ENCODE measurements at places on chromosomes 2 and 18.

- DNase-seq, result no peak
These were observed 108.0 kb downstream of the CDH19 start for GRCh38 chr18:66495844-66496243.

- no peak for DNase-seq
These were observed 36.2 kb downstream of the MAL start for GRCh38 chr2:95061601-95062183.

DNA sequence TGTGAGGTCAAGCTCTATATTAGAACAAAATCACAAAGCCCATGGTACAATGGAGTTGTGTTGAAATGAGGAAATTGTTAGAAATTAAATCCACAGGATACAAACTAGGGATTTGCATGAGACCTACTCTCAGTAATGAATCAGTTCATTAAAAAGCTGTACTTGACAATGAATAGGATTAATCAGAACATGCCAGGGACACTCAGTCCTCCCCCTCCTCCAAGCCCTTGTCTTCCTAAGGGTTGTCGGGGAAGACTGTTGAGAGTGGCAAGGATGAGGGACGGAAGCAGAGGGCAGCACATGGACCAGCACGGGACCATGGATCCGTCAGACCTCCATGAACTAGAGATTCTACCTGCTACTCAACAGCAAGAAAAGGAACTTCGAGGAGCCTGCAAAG lies 39.8 kb downstream of the SPRED2 start:
- DNase-seq, result no peak

DNA sequence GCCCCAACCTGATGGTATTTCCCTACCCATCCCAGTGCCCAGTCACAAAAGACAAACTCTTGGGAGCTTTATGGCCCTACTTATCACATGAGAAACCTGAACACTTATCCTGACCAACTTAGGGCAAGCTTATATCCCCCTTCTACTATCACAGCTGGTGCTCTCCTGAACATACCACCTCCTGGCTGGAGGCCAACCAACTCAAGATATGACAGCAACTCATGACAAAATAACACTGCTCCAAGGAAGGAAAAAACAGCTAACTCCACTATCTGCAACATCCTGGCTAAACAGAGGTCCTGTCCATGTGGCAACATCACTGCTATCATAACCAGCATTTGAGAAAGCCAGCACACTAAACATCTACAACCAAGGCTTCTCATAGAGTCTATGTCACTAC lies 20.9 kb upstream of the CLASP1 start:
- DNase-seq, result no peak

- DNase-seq, result no peak
These were observed 172.8 kb downstream of the RNF144A start for GRCh38 chr2:7089898-7090510.

DNA sequence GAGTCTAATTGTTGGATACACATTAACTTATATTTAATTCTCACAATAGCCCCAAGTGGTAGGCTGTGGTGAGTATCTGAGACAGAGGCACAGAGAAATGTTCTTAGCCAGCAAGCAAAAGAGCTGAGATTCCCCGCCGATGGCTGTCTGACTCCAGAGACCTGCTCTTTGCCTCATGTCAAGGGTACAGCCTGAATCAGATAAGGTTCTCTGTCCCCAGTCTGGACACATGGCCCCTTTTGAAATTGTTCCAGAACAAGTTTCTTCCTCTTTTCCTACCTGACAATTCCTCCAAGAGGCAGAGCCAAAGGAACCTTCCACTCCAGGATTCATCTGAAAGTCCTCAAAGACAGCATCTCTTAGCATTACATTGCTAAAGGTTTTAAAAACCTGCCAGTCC lies 512.9 kb upstream of the TNP1 start:
- no peak for DNase-seq

DNA sequence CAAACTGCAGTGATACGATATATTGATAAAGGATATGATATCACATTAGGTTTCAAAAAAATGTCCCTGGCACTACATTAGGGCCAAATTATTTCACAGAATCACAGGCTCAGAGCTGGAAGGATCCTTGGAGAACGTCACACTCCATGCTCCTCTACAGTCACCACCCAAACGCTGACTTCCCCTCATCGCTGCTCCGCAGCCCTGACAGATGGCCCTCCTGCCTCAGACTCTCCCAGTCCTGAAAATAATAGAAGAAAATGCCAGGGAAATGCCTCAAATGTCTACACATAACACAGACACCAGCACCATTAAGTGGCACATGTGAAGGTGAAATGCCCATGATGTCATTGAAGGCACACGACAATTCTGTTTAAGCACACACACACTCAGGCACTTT lies 72.0 kb downstream of the ZNF521 start:
- no peak for DNase-seq

DNA sequence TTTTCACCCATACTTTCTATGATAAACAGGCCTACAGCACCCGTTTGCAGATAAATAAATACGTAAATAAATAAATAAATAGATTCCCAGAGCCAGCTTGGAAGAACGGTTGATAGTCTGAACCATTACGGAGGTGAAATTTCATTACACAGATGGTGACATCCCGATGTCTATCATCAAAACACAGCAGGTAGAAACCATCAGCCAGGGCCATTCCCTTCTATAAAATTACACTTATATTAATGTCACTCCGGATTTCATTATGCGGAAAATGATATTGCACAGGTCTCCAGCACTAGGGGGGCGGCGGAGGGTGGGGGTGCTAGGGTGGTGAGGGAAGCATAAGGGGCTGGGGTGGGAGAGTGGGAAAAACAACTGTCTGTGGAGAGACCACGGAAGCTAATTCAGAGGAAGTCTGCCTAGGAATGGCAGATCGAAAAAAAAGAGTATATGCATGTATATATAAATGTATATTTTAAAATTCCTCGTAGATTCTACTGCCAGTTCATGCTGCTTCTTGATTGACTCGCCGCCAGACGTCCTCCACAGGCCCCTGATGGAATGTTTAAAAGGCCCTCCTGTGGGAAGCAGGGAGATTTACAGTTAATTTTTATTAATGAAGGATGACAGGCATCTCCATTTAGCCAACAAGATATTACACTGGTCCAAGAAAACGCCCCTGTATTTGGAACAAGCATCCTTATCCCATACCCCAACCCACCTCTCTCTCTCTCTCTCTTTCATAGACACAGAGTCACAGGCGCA lies 1906.0 kb upstream of the PIK3C3 start:
- DNase-seq, result no peak

DNA sequence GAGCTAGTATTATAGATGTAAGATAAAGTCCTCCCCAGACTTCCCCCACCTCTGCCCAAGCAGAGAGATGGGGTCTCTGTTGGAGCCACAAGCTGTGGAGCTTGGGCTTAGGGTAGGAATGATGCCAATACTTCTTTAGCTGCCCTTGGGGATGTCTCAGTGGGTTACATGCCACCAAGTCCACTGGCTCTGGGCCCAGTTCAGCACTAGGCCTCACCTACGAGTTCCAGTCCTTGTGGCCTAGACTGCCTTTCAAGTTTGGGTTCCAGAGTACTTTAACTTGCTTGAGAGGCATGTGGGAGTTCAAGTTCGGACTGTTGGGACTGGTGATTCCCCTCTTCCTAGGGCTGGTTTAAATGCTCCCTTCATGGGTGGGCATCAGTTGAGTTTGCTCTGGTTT lies 272.4 kb downstream of the PTPRM start:
- no peak for DNase-seq

DNA sequence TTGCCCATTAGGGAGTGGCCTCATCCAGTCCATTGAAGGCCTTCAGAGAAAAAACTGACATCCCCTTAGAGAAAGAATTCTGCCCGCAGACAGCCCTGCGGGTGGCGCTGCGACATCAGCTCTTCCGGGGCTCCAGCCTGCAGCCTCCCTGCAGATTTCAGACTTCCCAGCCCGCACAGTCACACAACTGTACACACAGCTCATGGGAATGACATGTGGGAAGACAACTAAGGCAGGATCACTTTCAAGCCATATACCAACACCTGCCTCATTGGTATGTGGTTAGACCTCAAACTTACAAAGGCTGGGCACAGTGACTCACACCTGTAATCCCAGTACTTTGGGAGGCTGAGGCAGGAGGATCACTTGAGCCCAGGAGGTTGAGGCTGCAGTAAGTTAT lies 24.8 kb upstream of the TUBB6 start:
- no peak for DNase-seq

- no peak for DNase-seq
These were observed 259.3 kb downstream of the ZNF407 start for GRCh38 chr18:74856928-74857327.

GRCh38 chr2:233178994-233179847 lies 72.3 kb upstream of the ATG16L1 start:
- no peak for DNase-seq

DNA sequence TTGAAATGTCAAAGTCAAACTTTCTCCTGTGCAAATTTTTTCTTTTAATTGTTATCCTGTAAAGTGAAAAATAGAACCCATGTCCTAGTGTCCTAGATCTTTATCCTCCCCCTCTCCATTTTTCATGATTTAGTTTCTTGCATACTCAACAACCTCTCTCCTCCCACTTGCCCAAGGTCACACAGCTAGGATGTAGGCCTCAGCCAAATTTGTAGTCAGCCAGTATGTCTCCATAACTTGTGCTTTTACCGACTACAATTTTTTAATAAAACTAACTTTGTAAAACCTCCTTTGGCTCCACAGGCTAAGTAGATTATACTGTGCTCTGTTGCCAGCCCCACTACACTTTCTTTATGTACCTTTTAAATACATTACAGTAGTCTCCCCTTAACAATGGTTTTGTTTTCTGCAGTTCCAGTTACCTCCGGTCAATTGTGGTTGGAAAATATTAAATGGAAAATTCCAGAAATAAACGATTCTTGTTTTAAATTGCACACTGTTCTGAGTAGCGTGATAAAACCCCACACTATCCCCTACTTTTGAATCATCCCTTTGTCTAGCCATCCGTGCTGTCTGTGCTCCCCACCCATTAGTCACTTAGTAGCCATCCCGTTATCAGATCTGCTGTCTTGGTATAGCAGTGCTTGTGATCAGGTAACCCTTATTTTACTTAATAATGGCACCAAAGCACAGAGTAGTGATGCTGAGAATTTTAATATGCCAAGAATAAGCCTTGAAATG lies 22.8 kb downstream of the GULP1 start:
- no peak for DNase-seq

DNA sequence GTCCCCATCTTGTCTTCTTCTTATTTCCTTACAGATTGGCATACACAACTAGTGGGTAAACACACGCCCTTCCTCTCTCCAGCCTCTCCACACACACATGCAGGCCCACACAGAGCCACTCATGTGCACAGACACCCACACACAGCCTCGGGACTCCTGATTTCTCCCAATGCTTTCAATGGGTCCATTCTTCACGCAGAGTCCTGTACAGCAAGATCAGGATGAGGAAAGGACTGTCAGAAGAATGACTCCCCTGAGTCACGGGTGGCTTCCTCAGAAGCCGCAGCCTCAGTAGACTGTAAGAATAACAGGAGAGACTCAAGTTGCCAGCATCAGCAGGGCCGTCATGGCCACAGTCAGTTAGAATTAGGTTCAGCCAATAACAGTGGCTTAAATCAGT lies 109.1 kb upstream of the GLI2 start:
- no peak for DNase-seq

DNA sequence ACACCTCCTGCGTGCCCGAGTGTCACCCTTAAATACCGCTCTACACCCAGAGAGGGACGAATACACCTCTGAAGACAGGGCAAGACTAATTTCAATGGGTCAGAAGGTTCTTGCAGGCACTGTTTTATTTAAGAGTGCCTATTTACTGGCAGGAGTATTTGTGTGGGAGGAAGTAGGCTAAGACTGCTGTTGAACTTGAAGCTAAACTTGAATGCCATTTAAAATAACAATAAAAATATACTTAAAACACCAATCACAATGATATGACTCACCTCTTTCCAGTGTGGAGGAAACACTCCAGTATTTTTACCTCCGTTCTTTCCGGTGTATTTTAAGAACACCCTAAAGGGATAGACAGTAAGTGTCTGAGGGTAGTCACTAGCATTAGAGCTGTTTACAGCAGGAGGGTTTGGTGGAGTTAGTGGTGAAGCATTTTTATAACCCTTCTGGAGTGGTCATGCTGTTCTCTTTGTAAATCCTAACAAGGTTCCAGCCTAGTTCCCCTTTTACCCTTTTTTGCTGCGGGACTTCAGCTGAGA lies 9.6 kb upstream of the HOXD1 start:
- DNase-seq, result no peak

- DNase-seq, result peak; percentile 18
These were observed 760.0 kb downstream of the EPHA4 start for GRCh38 chr2:220811952-220812570.

DNA sequence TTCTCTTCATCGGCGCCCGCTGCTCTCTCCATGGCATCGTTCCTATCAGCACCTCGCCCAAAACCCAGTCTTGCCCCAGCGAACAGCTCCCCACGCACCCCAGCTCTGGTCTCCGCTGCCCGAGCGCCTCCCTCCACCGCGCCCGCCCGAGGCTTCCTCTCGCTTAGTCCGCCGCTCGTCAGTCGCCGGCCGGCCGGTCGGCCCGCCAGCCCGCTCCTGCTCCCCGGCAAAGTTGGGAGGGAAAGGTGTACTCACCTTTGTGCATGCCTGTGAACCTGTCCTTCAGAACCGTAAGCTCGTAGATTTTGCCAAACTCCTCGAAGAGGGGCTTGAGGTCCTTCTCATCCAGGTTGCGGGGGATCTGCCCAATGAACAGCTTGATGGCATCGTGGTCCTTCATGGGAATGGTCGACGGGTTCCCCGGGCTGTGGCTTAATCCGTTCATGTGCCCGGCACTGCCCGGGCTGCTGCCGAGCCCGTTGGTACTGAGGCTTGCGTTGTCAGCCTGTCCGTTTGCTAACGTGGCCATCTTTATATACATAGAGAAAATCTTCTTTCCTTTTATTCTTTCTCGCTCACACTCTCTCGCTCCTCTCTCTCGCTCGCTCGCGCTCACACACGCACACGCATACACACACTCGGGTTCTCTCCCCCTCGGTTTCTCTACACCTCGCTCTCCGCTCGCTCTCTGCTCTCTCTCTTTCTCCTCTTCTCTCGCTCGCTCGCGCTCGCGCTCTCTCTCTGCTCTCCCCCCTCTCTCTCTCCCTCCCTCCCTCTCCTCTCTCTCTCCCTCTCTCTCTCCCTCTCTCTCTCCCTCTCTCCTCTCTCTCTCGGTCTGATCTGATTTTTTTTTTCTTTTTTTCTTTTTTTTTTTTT lies at the start of gene CELF4:
TSS of gene CELF4 (minus strand) at position 698 of the 876 bp plus-strand sequence.
- no peak for DNase-seq

- no peak for DNase-seq
These were observed 42.0 kb downstream of the TMEM182 start for GRCh38 chr2:102803897-102804217.

GRCh38 chr2:85611217-85611704 lies 605 bp downstream of the C2orf68 start:
- DNase-seq, result no peak

DNA sequence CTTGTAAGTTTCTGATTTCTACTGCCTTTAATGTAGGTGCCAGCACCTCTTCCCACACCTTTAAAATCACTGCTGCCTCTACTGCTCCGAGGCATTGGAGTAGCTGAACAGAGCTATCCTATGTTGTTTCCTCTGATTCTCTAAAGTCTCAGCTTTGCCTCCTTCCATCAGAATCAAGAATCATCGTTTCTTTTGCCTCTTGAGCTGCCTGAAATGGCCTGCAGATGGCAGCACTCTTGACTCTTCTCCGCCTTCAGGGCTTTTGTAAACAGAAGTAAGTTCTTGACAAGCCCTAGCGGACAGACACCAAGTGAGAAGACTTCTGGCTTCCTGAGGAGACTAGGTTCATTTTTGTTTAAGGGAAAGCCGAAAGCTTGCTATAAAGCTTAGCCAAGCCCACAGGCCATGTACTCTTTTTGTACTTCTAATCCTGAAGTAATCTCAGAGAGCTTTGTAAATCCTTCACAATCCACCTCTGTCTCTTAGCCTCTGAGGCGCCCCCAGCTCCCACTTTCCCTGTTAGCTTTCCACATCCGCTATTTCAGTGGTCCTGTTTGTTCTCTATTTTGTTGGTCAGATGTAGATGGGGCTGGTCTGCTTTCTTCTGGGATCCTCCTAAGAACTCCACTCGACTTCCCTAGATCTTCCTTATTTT lies 48.4 kb downstream of the GTF3C3 start:
- DNase-seq, result peak; percentile 1
